ENCODE measurements at places on chromosomes 13 and 19.

GRCh38 chr13:21176982-21177284, 475 bp downstream of the MRPL57 start:
- DNase-seq = no peak

DNA sequence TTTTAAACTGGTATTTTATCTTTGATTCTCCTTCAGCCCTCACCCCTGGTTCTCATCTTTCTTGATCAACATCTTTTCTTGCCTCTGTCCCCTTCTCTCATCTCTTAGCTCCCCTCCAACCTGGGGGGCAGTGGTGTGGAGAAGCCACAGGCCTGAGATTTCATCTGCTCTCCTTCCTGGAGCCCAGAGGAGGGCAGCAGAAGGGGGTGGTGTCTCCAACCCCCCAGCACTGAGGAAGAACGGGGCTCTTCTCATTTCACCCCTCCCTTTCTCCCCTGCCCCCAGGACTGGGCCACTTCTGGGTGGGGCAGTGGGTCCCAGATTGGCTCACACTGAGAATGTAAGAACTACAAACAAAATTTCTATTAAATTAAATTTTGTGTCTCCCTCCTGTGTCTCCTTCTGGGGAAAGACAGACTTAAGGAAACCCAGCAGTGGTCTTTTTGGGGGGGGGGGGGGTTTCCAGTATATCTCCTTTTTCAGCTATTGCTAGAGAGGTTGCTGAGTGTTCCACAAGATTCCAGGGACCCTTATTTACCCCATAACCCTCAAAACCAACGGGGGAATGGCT, 1.5 kb upstream of the RAD23A start:
- no peak for DNase-seq

DNA sequence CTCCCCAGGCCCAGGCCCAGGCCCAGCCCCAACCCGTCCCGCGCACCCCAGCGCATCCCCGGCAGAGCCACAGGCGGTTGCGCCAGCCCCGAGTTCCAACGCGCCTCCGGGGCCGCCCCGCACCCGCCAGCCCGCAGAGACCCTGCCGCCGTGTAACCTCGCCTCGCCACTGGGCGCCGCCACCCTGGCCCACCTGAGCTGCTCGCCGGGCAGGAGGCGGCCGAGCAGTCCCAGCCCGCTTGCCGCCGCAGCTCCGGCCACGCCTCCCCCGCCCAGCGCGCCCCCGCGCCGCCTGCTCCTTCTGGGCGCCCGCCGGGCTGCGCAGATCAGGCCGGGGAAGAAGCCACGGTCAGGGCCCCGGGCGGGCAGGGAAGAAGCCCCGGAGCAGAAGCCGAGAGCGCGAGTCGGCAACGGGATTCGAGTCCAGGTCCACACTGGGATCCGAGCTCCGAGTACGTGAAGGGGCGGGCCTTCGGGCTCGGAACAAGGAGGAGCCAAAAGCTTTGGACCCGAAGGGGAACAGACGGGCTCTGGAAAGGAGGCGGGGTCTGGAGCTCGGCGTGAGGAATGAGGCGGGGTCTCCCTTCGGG, at the start of gene MBOAT7:
Gene MBOAT7, minus strand, starts transcription at position 436 of the 590 bp plus-strand sequence. CDS start 1,072 bp downstream, outside the sequence.
- DNase-seq = no peak

GRCh38 chr13:27481766-27482165, 31.4 kb upstream of the MTIF3 start:
- DNase-seq = peak; percentile 32

GRCh38 chr13:99435116-99435515, 66.2 kb upstream of the TM9SF2 start:
- no peak for DNase-seq

DNA sequence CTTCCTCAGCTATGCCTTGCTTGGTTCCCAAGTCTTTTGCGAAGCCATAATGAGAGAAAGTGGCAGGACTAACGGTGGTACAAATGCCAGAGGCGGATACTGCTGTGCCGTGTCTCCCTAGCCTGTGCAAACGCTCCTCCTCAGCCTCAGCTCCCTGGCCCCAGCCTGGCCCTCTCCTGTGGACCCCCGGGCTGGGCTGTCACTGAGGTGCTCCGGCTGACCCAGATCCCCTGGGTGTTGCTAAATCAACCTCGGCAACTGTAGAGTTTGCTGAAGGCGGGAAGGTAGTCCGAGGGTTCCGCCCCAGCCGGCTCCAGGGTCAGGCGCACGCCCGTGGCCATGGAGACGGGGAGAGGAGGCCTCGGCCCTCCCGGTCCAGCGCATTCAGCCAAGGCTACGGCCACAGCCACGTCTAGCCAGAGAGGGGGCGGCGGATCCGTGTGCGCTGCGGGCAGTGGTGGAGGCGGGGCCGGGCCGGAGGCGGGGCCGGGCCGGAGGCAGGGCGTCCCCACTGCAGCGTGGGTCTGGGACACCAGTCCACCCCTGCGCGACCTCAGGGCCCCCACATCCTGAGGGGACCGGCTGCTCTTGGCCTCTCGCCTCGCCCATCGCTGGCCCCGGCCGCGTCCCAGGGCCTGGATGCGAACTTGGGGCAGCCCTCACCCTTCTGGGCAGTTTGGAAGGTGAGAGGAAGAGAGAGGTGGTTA, 16.4 kb upstream of the ZNF492 start:
- DNase-seq = no peak

DNA sequence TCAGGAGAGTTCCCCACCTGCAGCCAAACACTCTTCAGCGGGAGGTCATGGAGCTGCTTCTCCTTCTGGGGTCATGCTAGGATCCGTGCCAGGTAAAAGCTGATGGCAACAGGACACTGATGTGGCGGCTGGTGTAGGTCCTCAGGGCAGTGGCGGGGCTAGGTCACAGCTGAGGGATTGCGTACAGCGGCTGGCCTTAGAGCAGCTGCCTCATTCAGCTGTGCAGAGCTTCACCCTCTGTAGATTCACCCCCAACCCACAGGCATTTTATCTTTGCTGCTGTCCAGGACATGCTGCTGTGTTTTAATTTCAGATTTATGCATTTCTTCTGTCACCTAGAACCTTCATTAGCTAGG, 2.3 kb downstream of the MCF2L start:
- DNase-seq = no peak

- DNase-seq = no peak
These were observed 314.0 kb downstream of the NDFIP2 start for GRCh38 chr13:79794931-79795330.

DNA sequence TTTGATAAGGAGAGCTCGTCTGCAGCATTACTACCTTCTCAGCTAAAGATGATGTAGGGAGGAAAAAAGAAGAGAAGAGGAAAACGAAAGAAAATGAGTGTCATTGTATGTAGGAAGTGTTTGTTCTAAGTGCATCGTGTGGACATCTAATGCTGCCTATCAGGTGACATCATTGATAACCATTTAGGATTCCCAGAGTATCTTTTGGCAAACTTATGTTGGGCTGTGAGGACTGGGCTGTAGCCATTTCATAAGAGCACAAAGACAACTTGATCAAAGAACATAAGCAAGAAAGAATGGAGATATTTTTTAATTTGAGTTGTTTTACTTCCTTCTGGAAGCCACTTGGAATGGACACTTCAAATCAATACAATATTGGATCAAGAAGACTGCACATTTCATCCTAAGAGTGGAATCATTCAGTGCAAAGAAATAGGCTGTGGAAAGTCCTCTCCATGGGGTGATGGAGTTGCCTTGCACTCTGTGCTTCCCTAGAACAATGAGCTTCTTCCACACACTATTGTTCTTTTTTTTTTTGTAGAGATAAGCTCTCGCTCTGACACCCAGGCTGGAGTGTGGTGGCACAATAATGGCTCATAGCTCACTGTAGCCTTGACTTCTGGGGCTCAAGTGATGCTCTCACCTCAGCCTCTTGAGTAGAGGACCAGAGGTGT, 52.4 kb upstream of the UBL3 start:
- DNase-seq = no peak

DNA sequence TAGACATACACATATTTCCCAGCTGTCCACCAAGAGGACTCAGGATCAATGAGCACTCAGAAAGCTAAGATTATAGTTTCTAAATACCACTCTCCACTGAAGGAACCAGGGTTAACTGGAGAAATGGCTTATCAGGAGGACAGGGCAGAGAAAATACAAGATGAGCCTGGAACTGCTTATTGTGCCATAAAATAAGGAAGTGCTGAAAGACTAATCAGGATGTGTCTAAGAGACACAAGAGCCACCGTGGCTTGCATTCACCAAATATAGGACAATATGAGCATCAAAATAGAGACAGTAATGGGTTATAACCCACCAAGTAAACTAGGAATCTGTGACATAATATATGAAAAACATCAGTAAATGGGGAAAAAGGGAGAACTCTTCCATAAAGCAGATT, 32.8 kb downstream of the KLF12 start:
- DNase-seq = no peak

- DNase-seq = no peak
These were observed 13.6 kb upstream of the ZNF14 start for GRCh38 chr19:19746286-19747213.

DNA sequence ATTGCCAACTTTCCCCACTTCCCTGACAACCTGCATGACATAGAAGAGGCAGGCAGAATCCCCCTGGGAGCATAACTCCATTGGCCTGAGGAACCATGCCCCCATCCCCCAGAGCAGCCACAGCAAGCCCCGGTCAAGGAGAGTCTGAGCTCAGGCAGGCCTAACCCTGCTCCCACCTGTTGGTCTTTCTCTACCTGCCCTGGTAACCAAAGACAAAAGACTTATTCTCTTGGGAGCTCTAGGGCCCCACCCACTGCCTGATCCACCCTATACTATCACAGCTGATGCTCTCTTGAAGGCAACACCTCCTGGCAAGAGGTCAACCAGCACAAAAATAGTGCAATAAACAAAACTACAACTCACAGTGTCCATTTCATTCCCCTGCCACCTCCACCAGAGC, 59.3 kb downstream of the TNFSF13B start:
- DNase-seq = no peak

DNA sequence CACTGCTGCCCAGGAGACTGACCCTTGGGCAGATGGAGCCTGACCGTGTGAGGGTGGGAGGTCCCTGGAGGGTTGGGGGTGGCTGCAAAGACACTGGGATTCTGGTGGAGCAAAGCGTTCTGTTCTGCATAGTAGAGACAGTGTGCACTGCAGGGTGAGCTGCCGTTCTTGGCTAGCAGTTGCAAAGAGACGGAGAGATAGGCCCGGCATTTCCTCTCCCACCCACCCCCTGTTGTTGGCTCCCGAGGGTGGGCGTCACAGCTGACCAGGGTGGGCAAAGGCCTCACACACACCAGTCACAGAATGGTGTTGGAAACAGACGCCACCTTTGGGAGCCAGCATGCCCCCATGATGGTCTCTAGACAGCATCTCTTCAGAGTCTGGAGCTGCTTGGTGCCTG, 11.4 kb downstream of the TMEM255B start:
- no peak for DNase-seq

- DNase-seq = no peak
These were observed 726.0 kb downstream of the UQCRFS1 start for GRCh38 chr19:28486926-28487325.

DNA sequence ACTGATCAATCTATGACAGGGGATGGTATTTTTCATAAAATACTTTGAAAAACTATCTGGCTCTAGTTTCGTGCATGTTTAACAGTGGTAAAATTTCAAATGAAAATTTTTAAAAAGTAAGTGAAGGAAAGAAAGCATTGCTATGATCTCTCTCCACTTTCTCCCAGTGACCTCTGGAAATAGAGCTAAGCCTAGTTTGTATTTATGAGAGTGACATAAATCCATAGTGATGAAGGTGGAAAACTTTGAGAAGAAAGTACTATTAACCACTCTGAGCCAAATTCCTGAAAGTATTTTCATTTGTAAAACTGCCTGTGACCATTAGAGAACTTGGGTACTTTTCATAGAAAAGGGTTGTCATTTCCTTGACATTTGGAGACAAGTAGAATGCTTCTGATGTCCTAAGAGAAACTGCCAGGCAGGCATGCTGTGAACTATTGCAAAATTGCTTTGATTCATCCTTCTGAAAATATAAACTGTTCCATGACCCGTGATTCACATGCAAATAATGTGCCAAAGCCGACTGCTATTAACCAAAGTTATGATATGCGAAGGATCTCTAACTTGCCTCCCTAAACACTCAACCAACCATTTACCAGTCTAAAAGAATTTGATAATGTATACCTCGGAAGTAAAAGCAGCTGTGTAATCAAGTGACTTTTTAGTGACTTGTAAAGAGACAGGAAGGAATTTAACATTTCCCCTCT, 133.2 kb downstream of the VWA8 start:
- DNase-seq = no peak

DNA sequence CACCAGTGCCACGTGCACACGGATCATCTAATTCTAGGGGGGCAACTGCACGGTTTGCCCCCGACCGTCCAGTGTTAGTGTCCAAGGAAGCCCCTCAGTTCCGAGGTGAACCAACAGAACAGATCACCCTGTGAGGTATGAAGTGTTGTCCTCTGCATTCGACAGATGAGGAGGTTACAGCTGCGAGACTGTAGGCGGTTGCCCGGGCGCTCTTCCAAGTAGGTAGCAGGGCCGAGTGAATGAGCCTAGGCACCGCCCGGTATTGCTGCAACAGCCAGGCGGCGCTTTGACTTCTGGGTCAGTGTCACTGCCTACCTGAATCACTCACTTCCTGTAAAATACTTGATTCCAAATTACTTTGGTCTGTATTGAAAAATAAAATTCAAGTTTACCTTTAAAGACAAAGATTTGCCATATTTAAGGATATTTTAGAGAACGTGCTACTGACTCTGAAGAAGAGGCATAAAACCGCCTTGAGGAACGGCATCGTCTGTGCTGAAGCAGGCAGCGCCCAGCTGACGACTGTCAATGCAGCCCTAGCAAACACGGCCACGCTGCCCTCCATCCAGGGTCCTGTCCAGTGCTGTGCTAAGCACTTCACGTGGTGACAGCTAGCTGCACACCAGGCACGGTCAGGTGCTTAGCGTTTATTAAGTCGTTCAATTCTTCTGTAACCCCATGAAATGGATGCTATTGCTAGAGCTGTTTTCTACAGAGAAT, 19.3 kb upstream of the RASA3 start:
- no peak for DNase-seq

- no peak for DNase-seq
These were observed 3.8 kb downstream of the HCN2 start for GRCh38 chr19:593505-593904.

DNA sequence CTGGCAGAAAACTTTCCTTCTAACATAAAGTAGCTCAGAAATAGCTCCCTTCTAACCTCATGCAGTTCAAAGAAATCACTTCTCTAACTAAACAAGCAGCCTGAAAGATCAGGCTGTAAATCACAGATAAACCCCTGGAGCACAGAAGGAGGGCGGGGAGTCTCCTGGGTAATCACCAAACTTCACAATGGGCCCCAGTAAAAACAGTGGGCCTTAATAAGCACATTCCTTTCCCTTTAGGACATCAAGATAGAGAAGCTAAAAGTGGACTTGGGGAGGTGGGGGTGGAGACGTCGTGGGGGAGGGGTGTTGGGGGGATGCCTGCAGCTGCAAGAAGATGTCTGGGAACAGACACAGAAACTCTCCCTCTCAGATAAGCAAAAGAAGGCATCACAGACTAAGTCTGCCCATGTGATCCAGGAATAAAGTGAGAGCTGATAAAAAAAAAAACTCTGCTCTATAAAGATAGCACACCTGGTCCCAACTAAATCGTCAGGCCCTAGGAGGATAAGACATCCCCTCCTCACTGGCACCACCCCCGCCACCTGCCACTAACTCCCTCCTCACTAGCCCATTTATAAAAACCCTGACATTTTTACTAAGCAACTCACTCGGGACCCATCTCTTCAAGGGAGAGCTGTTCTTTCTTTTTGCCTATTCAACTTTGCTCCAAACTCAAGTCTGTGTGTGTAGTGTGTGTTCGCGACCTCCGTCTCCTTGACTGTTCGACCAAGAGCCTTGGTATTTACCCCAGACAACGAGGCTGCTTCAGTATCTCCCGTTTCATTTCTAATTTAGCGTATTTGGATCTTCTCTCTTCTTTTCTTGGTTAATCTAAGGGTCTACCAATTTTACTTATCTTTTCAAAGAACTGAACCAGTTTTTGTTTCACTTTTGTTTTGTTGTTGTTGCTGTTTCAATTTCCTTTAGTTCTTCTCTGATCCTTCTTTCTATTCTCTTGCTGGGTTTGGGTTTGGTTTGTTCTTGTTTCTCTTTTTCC, 31.7 kb downstream of the DNAJC15 start:
- DNase-seq = no peak
